ENCODE measurements at places on chromosomes 7 and 10.

GRCh38 chr7:115368998-115369397 is 447.1 kb downstream of the MDFIC start:
- no peak for DNase-seq

GRCh38 chr7:134774119-134774518 is 5.3 kb upstream of the CALD1 start:
- DNase-seq, result no peak

GRCh38 chr10:100482834-100483185 is 20.0 kb downstream of the WNT8B start:
- no peak for DNase-seq

DNA sequence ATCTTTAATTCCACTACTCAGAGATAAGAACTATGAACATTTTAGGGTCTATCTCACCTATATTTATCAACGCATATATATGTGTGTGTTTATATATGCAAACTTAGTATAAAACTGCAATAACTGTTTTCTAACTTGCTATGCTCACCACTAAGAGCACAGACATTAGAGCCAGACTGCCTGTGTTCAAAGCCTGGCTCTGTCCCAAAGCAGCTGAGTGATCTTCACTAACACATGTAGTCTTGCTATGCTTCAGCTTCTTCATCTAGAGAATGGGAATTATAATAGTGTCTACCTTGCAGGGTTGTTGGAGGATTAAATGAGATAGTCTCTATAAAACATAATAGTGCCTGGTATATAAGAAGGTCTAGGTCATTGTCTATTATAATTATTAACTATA is 165.5 kb downstream of the MAGI2 start:
- DNase-seq, result no peak

DNA sequence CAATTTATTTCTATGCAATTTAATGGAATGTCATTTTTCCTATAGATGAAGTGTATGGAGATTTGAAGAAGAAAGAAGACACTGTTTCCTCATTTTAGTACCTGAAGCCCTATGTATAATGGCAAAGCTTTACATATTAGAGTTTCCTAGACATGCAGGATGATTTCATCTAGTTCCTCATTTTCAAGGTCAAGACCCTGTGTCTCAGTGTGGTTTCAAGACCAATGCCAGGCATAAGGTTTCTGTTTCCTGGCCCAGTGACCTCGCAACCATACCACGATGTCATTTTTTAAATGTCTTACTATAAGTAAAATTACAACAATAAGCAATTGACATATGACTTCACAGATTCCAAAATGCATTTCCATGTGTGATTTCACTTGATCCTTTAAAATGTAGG is 336.5 kb upstream of the PRKCQ start:
- no peak for DNase-seq

DNA sequence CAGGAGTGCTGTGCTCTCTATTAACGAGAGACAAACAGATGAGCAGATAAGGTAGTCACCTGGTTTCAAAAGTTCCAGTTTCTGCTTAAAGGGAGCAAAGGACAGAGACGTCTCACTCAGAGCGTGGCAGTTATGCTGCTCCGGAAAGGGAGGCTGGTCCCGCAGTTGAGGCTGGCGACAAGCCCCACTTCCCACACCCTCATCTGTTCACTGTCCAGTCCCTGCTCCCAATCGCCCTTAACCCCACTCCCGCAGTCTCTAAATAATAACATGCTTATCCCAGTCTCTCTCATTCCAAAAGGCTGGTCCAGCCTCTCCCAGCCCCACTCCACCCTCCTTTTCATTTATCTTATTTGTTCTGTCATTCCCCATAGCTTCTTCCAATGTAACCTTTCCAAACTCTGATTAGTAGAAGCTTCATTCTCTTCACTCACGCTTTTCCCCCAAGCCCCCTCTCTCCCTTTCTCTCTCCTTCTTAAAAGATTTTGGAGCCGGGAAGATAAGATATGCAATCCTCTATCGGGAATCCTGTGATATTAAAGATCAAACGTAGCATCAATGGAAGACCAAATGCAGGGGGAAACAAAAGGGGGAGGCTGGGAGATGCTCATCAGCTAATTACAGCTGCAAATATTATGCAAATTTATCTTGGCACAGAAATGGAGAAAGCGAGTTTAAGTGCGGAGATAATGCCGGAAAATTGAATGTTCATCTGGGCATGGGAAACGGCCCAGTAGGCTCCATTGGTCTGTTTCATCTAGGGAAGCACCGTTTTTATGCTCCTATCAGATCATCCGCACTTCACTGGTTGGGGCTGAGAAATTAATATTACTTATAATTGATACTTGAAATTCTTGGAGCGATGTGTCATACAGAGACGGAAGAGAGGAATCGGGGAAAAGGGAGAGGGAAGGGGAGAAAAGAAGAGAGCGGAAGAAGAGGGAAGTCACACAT is 16.3 kb upstream of the GATA3 start:
- no peak for DNase-seq

DNA sequence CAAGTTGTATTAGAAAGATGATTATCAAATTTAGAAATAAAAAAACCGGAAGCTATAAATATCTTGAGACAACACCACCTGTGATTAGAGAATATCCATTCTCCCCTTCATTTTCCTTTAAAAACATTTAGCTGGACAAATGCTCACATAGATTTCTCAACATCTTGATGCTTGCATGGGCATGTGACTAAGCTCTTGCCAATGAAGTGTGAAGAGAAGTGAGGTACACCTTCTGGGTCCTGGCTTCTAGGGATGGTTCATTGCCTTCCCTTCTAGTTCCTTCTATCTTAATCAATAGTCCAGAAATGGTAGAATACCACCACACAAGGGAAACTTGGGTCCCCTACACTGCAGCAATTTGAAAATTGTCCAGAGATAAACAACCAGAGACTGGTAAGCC is 41.0 kb downstream of the WAPL start:
- no peak for DNase-seq

- no peak for DNase-seq
Observed at GRCh38 chr7:80146545-80147182, 12.0 kb downstream of the GNAI1 start.

- no peak for DNase-seq
Observed at GRCh38 chr10:131926743-131927595, 26.2 kb downstream of the PPP2R2D start.

GRCh38 chr10:113376428-113376827 is 176.4 kb upstream of the HABP2 start:
- DNase-seq, result no peak

DNA sequence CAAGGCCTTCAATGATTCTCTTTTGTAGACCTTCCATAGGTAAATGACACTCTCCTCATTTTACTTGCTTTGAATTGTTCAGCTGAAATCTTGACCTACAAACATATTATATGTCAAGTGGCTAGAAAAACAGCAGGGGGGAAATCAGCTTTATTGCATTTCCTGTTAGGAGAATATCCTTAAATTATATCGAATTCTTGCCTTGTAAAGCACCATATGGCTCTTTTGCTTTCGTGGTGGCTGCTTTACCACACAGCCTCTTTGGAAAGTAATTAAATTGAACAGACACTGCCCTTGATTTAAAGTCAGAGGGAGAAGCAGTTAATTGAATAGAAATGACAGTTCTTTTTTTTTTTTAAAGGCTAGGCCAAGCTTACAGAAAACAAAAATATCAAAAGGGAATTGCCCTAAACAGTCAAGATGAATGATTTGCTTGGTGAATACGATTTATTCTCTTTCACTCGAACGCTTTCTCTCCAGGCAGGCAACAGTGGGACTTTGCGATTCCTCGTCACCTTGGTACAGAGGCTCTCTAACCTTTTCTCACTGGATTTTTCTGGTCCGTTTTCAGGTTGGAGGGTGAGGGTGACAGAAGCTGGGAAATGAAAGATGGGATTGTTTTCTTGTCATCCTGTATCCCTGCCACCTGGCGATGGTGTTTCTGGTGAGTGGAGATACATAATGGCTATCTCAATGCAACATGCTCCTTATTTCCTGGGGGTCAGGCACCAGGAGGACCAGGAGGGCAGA is 126.0 kb downstream of the GATA3 start:
- DNase-seq, result no peak

- DNase-seq, result no peak
Observed at GRCh38 chr10:24162206-24162985, 46.5 kb upstream of the KIAA1217 start.

- no peak for DNase-seq
Observed at GRCh38 chr7:42269161-42269560, 32.2 kb upstream of the GLI3 start.

GRCh38 chr7:38502289-38502688 is 128.9 kb downstream of the AMPH start:
- DNase-seq, result no peak

- no peak for DNase-seq
Observed at GRCh38 chr10:102597131-102597991, 46.9 kb upstream of the TRIM8 start.

GRCh38 chr10:125163803-125164202 is 3.4 kb upstream of the CTBP2 start:
- no peak for DNase-seq

GRCh38 chr7:26550492-26550891 is 258.8 kb downstream of the SNX10 start:
- peak; percentile 21 for DNase-seq

DNA sequence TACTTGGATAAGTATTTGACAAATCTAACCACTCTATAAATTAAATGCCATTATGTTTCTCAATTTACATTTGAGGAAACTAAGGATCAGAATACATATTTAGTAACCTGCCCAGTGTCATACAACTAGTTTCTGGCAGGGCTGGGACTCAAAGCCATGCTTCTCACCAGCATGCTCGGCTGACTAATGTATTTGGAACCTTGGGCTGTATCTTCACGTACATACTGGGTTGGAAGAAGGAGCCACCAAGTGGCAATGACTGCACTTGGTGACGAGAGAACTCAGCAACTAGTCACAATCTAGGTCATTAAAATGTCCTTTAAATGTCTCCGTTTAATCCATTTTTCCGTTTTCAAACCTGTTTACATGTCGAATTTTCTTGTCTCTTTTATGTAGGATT is 42.9 kb downstream of the CHRM2 start:
- no peak for DNase-seq

GRCh38 chr7:47361236-47361635 is 220.7 kb downstream of the TNS3 start:
- DNase-seq, result no peak

DNA sequence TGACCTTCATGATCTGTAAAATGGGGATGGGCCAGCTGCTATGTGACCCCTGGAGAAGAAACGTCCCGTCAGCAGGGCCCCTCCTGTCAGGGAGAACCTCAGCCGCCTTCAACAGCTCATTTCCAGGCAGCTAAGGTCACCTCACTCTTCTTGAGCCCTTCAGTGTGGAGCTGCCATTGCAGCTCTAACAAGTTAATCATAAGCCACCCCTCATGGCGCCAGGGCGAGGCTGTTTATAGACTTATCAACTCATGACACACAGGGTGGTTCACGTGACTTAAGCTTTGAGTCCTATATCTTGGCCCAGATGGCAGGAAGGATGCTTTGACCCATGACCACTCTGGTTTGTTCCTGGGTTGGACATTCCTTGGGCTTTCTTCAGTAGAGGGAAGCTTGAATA is 315.1 kb downstream of the TNS3 start:
- no peak for DNase-seq

- DNase-seq, result no peak
Observed at GRCh38 chr7:129836983-129837382, 115.8 kb downstream of the UBE2H start.

GRCh38 chr10:126393076-126393475 is 4.8 kb upstream of the ADAM12 start:
- DNase-seq, result no peak

GRCh38 chr7:30068117-30068516 is 39.9 kb downstream of the PLEKHA8 start:
- no peak for DNase-seq

DNA sequence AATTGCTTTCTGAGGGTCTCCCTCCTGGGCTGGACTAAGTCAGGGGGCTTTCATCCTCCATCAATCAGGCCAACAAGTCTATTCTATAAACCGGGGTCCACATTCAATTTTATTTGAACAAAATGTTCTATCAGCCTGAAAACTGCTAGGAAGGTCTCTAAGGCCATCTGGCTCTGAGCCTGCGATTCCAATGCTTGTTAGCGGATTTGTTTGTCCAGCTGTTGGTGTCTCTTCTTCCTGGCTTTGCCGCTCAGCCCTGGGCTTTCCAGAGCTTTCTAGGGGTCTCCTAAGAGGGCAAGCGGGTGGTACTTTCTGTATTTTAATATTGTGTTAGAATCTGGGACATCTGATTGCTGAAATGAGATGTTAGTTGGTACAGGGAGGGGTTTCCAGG is 136.7 kb downstream of the VIPR2 start:
- DNase-seq, result no peak

GRCh38 chr10:122020226-122020625 is 31.3 kb downstream of the TACC2 start:
- DNase-seq, result no peak

DNA sequence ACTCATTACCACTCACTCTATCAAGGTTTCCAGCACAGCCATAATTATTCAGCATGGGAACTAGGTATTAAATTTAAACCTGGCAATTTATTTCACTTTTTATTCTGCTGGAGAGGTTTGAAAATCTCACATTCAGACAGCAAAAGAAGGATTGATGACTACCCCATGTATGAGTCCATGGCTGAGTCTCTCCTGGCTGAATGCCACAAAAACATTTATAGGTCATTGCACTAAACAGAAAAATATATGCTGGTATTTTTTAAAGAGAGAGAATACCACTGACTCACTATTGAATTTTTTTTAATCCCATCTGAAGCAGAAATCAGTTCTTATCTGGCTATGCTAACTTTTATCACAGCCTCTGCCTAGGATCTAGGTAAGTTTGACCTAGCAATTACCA is 336.3 kb downstream of the PPP1R3A start:
- DNase-seq, result no peak

DNA sequence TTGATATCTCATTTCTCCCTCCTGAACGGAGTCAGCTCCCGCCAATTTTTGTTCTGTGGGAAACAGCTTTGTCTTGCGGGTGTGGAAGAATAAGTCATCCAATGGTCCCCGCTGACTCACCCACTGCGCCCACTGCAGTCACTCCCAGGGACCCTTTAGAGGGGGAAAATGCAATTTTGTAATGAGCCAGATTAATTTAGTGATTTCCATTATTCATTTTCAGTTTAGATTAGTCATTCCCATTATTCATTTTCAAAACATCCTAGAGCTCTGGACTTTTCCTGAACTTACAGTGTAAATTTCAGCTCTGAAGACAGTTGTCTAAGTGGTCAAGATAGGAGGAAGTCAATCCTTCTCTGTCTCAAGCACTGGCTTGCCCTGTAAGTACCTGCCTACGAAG is 154.9 kb upstream of the TMEM72 start:
- no peak for DNase-seq

DNA sequence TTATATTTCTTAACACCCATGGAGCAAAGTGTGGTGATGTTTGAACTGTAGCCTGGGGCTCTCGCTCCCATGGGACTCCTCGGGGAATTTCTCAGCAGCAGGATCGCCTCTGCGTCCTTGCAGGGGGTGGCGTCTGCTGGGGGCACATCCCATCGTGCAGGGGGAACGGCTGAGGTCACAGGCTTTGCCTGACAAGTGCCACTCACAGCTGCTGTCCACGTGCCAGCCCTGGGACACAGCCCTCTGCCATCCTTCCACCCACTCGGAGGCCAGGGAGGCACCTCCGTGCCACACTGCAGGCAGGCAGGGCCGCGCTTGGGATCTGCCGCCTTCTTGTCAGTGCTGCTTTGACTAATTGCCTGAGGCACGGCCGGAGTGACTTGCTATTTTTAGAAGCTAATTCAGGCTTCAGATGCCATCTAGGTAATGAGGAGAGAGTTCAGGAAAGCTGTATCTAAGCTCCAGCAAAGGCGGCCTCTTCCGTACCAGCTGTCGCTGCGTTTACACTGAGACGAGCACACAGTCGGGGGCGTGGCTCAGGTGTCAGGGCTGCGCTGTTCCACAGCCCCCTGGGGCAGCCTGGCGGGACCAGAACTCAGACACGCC is 45.7 kb downstream of the PITRM1 start:
- peak; percentile 73 for DNase-seq

GRCh38 chr7:76310102-76310957 is 7.9 kb downstream of the HSPB1 start:
- DNase-seq, result peak; percentile 69

All from DMS153 (cell line).